HCT116 (cell line): ENCODE measurements at places on chromosomes 6 and 20.

DNA sequence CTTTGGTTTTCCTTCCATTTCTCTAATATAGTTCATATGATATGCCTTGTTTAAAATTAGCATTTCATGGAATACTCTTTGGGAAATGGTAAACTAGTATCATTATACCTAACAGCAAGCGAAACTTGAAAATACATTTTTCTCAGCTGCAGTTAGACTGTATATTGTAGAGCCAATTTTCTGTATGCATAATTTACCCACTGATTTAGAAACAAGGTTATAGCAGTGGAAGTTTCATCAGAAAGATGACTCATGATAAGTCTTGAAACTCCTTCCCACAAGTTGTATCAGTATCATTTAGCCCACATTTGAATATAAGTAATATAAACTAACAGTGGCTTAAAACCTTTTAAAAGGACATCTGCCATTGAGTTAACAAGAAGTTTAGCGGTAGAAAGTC lies 164.8 kb upstream of the BMP5 start:
- no peak for DNase-seq
- no peak overlapping the region for H3K27ac ChIP-seq
- H3K4me3 ChIP-seq: no peak overlapping the region
- H3K4me1 ChIP-seq: no peaks in the 10 kb centered on the region
- H3K27me3 ChIP-seq: no peaks in the 10 kb centered on the region

- peaks cover 34% of the 10 kb centered on the region for H3K4me1 ChIP-seq
- DNase-seq: peak; percentile 92
- H3K36me3 ChIP-seq: no peaks in the 10 kb centered on the region
Observed at GRCh38 chr6:138722425-138723371, 50.9 kb upstream of the CCDC28A start.

GRCh38 chr20:45039475-45039820 lies 61.5 kb downstream of the KCNS1 start:
- no peaks in the 10 kb centered on the region for H3K27me3 ChIP-seq
- no peak overlapping the region for H3K4me3 ChIP-seq
- no peaks in the 10 kb centered on the region for H3K36me3 ChIP-seq
- H3K4me1 ChIP-seq: peaks cover 41% of the 10 kb centered on the region
- H3K27ac ChIP-seq: no peak overlapping the region

GRCh38 chr20:12596863-12597262 lies 411.9 kb upstream of the SPTLC3 start:
- H3K4me1 ChIP-seq: no peaks in the 10 kb centered on the region
- no peaks in the 10 kb centered on the region for H3K27me3 ChIP-seq
- H3K27ac ChIP-seq: no peak overlapping the region
- H3K36me3 ChIP-seq: no peaks in the 10 kb centered on the region

- H3K27me3 ChIP-seq: no peaks in the 10 kb centered on the region
- no peak overlapping the region for H3K27ac ChIP-seq
- no peaks in the 10 kb centered on the region for H3K36me3 ChIP-seq
- peaks cover 5% of the 10 kb centered on the region; the same call in 1 of the 2 replicates for H3K4me1 ChIP-seq
Observed at GRCh38 chr6:53825532-53826321, 30.9 kb downstream of the LRRC1 start.

- no peak overlapping the region for H3K4me3 ChIP-seq
- no peaks in the 10 kb centered on the region for H3K27me3 ChIP-seq
- no peak for DNase-seq
- H3K4me1 ChIP-seq: no peaks in the 10 kb centered on the region
- H3K36me3 ChIP-seq: peaks cover 33% of the 10 kb centered on the region
Observed at GRCh38 chr6:73476723-73477122, 15.2 kb downstream of the MTO1 start.

DNA sequence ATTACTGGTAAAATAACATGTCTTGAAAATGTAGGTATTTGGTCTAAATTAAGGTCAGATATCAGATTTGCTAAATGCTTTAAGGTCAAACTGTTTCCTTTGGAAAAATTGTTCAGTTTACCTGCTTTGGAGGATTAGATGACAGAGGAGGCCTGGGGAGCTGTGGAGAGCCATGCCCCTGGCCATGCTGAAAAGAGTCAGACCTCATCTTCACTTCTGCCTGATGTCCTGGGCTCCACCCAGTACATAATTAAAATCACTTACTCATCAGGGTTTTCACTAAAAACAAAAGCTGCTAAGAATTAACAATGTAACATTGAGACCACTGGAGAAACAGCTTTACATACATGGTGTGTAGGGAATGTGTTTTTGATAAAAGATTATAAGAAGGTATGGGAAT lies 60.8 kb upstream of the UNC93A start:
- no peaks in the 10 kb centered on the region for H3K36me3 ChIP-seq
- no peak for DNase-seq
- H3K27me3 ChIP-seq: peaks cover 55% of the 10 kb centered on the region
- no peak overlapping the region for H3K27ac ChIP-seq
- H3K4me3 ChIP-seq: no peak overlapping the region

- no peaks in the 10 kb centered on the region for H3K27me3 ChIP-seq
- no peak overlapping the region for H3K27ac ChIP-seq
- H3K4me1 ChIP-seq: no peaks in the 10 kb centered on the region
- no peak overlapping the region for H3K4me3 ChIP-seq
- no peak for DNase-seq
Observed at GRCh38 chr6:814378-815347, 121.7 kb upstream of the EXOC2 start.

DNA sequence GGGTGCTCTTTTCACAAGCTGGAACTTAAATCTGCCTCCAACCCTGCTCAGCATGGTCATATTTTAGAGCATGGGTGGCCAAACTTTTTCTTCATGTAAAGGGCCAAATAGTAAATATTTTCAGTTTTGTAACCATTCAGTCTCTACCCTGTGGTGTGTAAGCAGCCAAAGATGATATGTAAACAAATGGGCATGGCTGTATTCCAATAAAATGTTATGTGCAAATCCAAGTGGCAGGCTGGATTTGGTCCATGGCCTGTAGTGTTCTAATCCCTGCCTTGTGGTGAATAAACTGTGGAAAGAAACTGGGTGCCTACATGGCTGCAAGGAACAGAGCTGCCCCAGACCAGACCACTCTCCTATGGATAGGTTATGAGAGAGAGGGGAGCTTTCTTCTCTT lies 32.7 kb downstream of the OGFRL1 start:
- H3K27ac ChIP-seq: no peak overlapping the region
- no peaks in the 10 kb centered on the region for H3K27me3 ChIP-seq
- no peak for DNase-seq
- no peak overlapping the region for H3K4me3 ChIP-seq
- H3K4me1 ChIP-seq: no peaks in the 10 kb centered on the region

GRCh38 chr6:98928688-98929087 lies 19.1 kb downstream of the FBXL4 start:
- no peak overlapping the region for H3K4me3 ChIP-seq
- H3K4me1 ChIP-seq: no peaks in the 10 kb centered on the region
- H3K27me3 ChIP-seq: no peaks in the 10 kb centered on the region
- no peak for DNase-seq
- 0 out of 2 replicates have a peak, but pooled peaks cover 3% of the 10 kb centered on the region for H3K36me3 ChIP-seq

- no peak overlapping the region for H3K27ac ChIP-seq
- no peaks in the 10 kb centered on the region for H3K27me3 ChIP-seq
- H3K4me1 ChIP-seq: no peaks in the 10 kb centered on the region
- no peak for DNase-seq
- H3K36me3 ChIP-seq: no peaks in the 10 kb centered on the region
- no peak overlapping the region for H3K4me3 ChIP-seq
Observed at GRCh38 chr6:160004018-160004417, 35.1 kb downstream of the IGF2R start.

DNA sequence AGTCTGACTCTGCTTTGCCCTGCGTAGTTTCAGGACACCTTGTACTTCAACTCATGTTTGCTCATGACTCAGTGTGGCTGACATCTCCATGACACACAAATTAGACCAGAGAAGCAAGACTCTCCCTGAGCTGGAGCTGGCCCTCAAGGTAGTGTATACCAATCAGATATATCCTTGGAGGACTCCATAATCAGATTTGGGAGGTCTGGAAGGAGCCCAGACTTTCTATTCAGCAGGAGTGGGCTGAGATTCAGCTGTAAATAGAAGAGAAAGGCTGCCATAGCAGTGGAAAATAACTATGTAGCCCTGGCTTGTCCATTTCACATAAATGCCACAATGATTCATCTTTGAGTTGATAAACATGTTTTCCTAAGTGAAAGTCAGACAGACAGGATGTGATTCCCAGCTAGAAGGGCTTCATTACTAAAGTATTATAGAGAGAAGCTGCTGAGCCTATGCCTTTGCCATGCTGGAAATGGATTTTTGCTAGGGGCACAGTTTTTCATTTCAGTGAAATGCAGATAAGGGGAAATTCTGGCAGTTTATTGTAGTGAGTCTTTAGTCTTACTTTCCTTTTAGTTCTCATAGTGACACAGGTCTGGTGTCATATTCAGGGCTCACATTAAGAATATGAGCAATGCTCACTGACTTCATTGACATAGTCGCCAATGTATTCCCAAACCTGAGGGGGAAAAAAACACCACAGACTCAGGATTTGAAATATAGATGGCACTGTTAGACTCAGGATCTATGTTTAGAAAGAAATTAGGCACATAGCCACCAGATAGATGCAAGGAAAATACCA lies 95.3 kb downstream of the CLVS2 start:
- no peaks in the 10 kb centered on the region for H3K36me3 ChIP-seq
- no peak for DNase-seq
- H3K4me1 ChIP-seq: no peaks in the 10 kb centered on the region
- H3K27me3 ChIP-seq: 0 out of 2 replicates have a peak, but pooled peaks cover 10% of the 10 kb centered on the region

- H3K4me1 ChIP-seq: peaks cover 72% of the 10 kb centered on the region
- H3K27ac ChIP-seq: peak overlapping the region; percentile 40; the same call in 1 of the 2 replicates
- no peaks in the 10 kb centered on the region for H3K27me3 ChIP-seq
- H3K4me3 ChIP-seq: no peak overlapping the region
- no peak for DNase-seq
Observed at GRCh38 chr6:119311514-119312142, 37.9 kb downstream of the MAN1A1 start.
